AG08395 (cell line): ENCODE measurements at places on chromosomes 4 and X.

GRCh38 chr4:16122784-16123183, 39.0 kb upstream of the PROM1 start:
- DNase-seq: no peak

DNA sequence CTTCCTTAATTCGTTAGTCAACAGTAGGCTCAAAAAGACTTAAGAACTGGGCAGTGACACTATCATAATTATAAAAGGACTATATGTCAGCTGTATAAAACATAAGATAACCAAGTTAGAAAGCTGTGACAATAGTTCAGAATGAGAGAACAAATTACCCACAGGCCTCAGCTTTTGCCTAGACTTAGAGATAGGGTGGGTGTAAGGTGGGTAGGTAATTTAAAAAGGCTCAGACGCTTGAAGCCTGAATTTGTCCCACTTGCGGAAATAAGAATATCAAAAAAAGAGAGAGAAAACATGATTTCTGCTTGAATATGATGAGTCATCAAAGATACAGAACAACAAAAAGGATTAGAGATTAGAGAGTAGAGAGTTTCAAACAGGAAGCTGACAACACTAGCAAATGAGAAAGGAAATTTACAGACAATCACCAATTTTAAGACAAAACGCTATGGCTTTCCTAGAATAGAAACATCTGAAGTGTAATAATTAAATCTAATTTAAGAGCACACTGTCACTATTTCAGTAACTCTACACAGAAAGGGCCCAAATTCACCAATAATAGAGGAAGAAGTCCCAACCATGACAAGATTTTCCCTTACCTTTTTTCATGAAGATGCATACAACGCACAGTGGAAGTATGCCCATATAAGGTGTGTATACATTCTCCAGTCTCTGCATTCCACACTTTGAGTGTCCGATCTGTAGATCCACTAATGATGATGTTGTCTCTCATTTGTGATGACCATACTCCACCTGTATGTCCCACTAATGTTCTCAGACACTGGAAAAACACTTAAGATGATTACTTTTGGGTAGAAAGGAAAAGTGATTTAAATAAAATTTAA, 208.1 kb downstream of the FBXW7 start:
- DNase-seq: no peak

- DNase-seq: peak; percentile 64
Measured at GRCh38 chrX:111041018-111041462, 55.0 kb upstream of the PAK3 start.

- DNase-seq: no peak
Measured at GRCh38 chr4:108171339-108172230, 2.9 kb upstream of the LEF1 start.

DNA sequence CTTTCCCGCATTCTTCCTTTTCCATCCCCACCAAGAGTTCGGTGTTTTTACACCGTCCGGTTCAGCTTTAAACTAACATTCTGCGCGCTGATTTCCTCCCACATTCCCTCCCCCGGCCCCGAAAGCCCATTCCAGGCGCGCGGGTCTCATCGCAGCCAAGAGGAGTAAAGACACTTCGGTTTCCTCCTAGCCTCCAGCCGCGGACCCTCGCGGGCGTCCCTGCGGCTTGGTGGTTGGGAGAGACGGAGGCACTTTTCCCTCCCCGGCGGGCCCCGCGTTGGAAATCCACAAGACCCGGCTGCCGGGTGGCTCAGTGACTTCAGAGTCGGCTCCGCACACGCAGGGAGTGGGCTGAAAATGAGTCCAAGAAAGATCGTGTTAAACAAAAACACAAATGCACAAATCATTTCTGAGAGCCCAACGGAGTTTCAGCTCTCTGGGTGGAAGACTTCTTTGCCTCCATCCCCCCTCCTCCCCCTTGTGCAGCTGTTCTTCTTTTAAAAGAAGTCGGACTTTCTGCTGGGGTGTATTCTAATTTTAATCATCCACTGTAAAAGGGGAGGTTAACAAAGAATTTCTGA, 2.0 kb upstream of the ARX start:
- no peak for DNase-seq

DNA sequence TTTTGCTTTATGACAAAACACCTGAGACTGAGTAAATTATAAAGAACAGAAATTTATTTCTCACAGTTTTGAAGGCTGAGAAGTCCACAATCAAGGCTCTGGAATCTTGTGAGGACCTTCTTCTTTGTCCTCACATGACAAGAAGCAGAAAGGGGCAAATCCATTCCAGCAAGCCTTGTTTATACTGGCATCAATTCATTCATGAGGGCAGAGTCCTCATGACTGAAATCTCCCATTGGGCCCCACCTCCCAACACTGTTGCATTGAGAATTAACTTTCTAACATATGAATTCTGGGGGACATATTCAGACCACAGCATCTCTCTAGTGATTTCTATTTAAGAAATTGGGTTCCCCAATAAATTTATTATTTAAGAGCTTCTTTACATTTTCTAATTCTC, 395.4 kb downstream of the AR start:
- DNase-seq: no peak

DNA sequence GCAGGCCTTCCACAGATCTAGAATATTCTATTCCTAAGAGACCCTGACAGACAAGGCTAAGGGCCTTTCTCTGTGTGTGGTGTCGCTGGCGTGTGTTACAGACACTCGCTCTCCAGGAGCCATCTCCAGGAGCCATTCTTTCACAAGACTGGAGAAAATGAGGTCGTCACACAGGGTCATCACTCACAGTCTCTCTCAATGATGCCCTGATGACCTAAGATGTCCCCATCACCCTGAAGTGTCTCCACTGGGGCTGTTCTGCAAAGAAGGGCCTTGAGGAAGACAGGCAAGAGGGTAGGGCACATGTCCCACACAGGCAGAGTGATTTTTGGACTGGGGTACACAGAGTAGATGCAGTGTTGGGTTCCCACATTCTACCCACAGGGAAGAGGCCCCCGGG, 34.7 kb downstream of the ZFYVE28 start:
- no peak for DNase-seq

- DNase-seq: no peak
Measured at GRCh38 chr4:81786063-81786763, 314.5 kb upstream of the RASGEF1B start.

- DNase-seq: no peak
Measured at GRCh38 chr4:165721815-165722214, 151.2 kb upstream of the TLL1 start.

- DNase-seq: no peak
Measured at GRCh38 chr4:35364321-35364870, 879.9 kb downstream of the ARAP2 start.

- no peak for DNase-seq
Measured at GRCh38 chrX:81355436-81355835, 153.5 kb downstream of the SH3BGRL start.

DNA sequence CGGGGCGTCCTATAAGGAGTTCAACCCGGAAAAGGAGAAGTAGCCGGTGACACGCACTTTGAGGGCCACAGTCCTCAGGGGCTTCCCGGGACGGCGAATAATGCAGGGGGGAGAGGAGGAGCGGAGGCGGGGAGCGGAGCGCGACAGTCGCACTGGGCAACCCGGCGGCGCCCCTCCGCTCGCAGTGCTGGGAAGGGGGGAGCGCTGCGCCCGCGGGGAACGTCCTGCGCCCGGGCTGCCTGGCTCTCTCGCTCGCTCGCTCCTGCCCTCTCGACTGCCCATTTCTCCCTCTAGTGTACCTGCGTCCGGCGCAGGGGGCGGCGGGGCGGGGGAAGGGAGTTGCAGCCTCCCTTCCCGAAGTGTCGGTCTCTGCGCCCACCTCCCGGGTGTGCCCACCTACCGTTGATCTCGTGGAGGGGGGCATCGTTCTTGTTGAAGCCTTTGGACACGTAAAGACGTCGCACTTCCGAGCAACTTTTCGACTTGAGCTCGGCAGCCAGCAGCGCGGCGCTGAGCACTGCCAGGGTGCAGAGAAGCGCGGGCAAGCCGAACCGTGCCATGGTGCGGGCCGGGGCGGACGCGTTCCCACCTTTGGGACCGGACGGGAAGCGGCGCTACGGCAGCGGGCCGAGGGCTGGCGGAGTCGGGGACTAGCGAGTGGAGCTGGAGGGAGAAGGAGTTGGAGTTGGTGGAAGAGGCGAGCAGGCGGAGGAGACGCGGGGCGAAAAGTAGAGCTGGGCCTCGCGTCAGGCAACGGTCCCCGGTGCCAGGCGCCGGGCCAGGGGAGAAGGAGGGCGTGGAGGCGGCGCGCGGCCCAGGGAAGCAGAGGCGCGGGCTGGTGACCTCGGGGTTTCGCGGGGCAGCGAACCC, 648 bp downstream of the GPC4 start:
- DNase-seq: no peak

- DNase-seq: no peak
Measured at GRCh38 chr4:81378386-81378785, 93.3 kb downstream of the RASGEF1B start.

- no peak for DNase-seq
Measured at GRCh38 chr4:4981827-4982226, 37.4 kb downstream of the CYTL1 start.

- DNase-seq: peak; percentile 34
Measured at GRCh38 chrX:10048076-10048475, 80.9 kb downstream of the CLDN34 start.

DNA sequence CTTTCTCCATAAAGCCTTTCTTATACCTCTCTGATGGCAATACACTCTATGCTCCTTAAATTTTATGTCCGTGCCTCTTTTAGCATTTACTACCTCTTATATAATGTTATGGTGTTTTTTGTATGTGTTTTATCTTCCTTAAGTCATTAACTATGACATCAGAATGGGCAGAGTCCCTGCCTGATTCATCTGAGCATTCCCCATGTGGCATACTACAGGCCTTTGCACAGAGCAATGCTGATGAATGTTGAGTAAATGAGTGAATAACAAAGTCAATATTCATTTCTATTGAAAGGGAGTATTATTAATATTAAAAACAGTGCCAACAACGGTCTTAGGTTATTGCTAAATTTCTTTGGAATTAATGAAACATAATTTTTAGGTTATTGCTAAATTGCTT, 18.8 kb upstream of the RPS6KA3 start:
- DNase-seq: no peak

DNA sequence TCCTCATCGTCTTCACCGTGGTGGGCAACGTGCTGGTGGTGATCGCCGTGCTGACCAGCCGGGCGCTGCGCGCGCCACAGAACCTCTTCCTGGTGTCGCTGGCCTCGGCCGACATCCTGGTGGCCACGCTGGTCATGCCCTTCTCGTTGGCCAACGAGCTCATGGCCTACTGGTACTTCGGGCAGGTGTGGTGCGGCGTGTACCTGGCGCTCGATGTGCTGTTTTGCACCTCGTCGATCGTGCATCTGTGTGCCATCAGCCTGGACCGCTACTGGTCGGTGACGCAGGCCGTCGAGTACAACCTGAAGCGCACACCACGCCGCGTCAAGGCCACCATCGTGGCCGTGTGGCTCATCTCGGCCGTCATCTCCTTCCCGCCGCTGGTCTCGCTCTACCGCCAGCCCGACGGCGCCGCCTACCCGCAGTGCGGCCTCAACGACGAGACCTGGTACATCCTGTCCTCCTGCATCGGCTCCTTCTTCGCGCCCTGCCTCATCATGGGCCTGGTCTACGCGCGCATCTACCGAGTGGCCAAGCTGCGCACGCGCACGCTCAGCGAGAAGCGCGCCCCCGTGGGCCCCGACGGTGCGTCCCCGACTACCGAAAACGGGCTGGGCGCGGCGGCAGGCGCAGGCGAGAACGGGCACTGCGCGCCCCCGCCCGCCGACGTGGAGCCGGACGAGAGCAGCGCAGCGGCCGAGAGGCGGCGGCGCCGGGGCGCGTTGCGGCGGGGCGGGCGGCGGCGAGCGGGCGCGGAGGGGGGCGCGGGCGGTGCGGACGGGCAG, 792 bp downstream of the ADRA2C start:
- DNase-seq: peak; percentile 18
